ENCODE measurements at places on chromosomes 2 and 18. TPM values are rescaled to one million over a fixed set of nuclear protein-coding genes. Genes with fewer than 3 reads are reported as not detected.

Gene ALPI
- not detected for total RNA-seq

Gene SLC35G4
- total RNA-seq, result not detected

Gene DARS1
- 81.7 TPM for total RNA-seq

Gene CCDC88A
- total RNA-seq, result 13.8 TPM

Gene DIPK1C
- not detected for total RNA-seq

Gene PELI1
- total RNA-seq, result 35.8 TPM

Gene KLHL30
- total RNA-seq, result not detected

Gene GNAL
- total RNA-seq, result 4.5 TPM

Gene CCL20
- total RNA-seq, result 17.5 TPM

Gene ARPC2
- total RNA-seq, result 604 TPM

Gene SLC4A3
- 6.5 TPM for total RNA-seq

Gene C2orf15
- total RNA-seq, result 1.6 TPM

Gene CFC1
- not detected for total RNA-seq

Gene CCDC121
- 0.21 TPM for total RNA-seq

Gene SLC5A7
- total RNA-seq, result not detected
